Cardiac septum (tissue), 1 donor: ENCODE measurements at places on chromosomes 2 and 18. TPM values are rescaled to one million over a fixed set of nuclear protein-coding genes. Genes with fewer than 3 reads are reported as not detected.

DNA sequence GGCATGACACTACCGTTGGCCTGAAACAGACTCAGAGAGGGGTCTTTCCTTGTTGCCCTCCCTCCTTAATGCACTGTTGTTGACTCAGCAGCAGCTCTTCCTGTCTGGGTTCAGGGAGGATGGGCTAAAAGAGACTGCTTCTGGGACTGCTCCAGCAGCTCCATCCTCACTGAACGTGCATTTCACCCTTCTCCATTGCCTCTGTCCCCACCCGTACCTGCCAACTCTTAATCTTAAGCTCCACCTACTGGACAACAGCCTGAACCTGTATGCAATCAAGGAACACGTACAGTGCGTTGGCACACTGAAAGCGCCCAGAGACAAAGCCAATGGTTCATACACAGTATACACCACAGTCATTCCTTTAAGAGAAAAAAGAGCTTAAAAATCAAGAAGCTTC lies 230.8 kb upstream of the RAB6C start:
- no peak for DNase-seq

GRCh38 chr2:194104687-194105086 lies 1552.3 kb upstream of the SLC39A10 start:
- no peak for DNase-seq

DNA sequence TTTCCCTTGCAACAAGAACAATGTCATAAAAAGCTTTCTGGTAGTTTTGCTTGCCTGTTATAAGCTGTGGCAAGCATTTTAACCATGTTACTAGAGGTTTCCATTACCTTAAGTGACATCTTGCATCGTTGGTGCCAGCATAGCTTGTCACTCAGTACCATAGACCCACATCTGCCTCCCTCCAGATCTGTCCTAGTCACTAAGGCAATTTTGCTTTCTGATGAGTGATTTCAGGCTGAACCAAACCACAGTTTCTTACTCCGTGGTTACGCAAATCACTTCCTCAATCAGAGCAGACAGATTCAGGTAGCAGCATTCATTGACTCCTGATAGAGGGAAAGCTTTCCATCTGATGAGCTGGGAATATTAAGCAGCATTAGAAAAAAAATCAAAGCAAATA lies 1057.5 kb upstream of the FAM98A start:
- no peak for DNase-seq

Gene SERPINB13
- not detected for total RNA-seq

Gene MBP
- total RNA-seq: 37.7 TPM
